ENCODE measurements at places on chromosomes 1 and 21. TPM values are rescaled to one million over a fixed set of nuclear protein-coding genes. Genes with fewer than 3 reads are reported as not detected.

DNA sequence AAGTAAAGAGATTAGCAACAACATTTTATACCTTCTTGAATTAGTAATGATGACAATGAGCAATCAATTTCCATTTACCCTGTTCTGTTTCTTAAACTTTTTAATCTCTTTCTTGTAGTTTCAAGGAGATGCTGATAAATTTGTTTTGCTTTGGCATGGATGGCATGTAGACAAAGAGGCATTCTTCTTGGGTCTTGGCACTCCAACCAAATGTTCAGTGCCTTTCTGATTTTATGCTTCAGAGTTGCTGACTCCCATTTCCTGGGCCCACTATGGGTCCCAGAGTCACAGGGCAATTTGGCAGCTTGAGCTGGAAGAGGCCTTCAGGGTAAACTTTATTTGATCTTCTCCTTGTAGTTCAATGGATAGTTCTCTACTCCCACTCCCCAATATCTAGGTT lies 42.1 kb upstream of the OSBPL9 start:
- no peak for DNase-seq

DNA sequence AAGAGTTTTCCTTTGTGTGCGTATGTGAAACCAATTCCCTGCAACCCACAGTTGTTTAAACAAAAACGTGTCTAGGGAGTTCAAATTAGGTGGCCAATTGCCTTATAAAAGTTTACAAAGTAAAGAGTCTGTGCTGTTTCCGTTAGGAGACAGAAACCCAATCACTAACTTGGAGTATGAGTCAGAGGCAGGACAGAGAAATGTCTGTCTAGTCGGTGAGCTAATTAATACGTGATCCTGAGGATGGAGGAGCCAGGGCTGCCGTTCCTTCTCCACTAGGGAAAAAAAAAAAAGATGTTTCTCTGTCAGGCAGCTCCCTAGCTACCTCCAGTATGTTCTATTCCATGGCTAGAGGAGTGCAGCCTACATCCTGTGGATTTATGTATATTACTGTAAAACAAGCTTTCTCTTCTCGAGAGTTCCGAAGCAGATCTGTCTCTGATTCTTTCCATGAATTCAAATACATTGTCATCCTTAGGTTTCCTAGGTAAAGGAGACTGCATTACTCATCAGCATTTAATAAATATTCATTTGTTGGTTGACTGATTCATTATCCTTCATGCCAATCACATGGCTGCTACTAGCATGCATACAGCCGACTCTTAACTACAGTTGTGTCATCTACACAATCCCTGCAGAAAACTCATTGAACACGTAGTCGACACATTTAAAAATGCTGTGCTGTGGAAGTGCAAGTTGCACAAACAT lies 430.6 kb downstream of the KIF26B start:
- peak; percentile 67 for DNase-seq

GRCh38 chr1:21865943-21866706 lies 54.1 kb downstream of the LDLRAD2 start:
- no peak for DNase-seq

GRCh38 chr1:26571381-26571780 lies 41.8 kb downstream of the RPS6KA1 start:
- no peak for DNase-seq

DNA sequence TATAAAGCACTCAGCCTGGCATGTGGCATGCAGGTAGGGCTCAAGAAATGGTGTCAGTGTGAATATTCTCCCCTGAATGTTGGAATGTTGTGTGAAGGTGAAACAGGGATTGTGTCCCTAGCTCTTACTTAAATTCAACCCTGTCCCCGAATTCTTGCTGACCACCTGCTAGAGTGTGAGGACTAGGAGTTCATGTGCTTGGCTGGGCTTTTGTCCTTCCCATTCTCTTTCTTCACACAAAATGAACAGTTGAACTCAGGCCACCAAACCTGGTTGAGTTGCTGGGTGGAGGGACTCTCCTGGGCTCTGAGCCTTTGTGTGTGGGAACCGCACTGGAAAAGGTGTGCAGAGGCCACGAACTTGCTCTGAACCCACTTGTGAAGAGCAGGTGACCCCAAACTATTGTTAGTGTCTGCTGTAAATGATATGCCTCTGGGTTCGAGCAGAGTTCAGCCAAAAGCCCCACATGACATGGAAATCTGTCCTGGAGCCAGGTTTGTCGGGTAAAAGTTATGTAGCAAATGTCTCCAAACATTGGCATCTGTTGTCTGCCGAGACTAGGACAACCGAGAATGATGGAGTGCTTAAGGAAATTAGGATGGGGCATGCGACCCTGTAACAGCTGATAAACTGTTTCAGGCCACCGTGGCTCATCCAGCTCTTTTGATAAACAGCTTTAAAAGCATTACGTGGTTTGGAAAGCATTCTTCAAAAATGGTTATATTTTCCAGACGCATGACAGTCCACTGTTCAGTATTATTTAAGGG lies 144.2 kb downstream of the DHRS3 start:
- DNase-seq: no peak

GRCh38 chr21:25501462-25501861 lies 105.8 kb downstream of the MRPL39 start:
- no peak for DNase-seq

DNA sequence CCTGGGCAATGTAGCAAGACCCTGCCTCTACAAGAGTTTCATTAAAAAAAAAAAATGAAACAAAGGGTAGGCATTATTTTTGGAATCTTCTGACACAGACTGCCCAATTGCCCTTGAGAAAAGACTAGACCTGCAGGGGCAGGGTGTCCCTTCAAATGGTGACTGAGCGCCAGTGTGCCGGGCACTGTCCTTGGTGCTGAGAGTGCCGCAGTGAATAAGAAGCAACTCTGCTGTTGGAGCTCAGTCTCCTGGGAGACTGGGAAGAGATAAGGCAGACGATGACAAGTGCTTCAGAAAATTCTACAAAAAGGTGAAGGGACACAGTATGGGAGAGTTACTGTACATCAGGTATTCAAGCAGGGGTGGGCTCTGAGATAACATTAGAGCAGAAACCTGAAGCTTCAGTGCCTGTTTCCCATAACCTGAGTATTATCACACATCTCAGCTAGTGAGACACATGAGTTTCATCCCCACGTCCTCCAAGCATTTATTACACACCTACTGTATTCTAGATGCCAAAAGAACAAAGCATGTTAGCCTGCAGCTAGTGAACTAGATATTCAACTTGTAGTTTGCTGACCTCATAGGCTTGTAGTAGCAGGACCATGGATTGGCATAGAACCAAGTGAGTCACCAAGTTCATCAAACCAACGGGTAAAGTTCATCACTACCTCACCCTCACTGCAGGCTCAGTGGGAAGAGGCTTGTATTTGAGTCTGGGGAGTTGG lies 18.4 kb upstream of the RPL11 start:
- DNase-seq: peak; percentile 94

DNA sequence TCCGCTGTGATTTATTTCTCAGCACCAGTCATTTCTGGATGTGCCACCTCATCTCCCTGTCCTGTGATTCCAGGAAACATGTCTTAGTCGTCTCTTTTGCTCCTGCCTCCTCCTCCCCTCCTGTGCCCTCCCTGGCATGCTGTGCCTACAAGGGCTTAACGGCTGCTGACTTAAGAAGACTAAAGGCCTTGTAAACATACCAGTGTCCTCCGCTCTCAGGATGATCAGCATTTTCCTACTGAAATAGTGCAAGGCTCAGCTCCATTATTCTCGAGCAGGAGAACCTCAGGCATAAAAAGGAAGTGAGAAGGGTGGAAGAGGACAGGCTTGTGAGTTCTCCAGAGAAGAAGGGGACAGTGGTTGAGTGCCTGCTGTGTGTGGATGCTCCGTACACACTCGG lies 61.6 kb upstream of the RUNX3 start:
- no peak for DNase-seq

The NR1I3 gene
- total RNA-seq: not detected

- peak; percentile 58 for DNase-seq
These were observed 18.9 kb downstream of the CAPN2 start for GRCh38 chr1:223731133-223731770.

GRCh38 chr1:3327389-3327702 lies 127.1 kb upstream of the ARHGEF16 start:
- no peak for DNase-seq

GRCh38 chr1:210144736-210145135 lies 87.9 kb upstream of the SERTAD4 start:
- peak; percentile 54 for DNase-seq

The CFHR2 gene
- total RNA-seq: not detected

The ANKRD34A gene
- total RNA-seq: 3.1 TPM

GRCh38 chr1:202063093-202063492 lies 52.7 kb downstream of the ELF3 start:
- DNase-seq: no peak

DNA sequence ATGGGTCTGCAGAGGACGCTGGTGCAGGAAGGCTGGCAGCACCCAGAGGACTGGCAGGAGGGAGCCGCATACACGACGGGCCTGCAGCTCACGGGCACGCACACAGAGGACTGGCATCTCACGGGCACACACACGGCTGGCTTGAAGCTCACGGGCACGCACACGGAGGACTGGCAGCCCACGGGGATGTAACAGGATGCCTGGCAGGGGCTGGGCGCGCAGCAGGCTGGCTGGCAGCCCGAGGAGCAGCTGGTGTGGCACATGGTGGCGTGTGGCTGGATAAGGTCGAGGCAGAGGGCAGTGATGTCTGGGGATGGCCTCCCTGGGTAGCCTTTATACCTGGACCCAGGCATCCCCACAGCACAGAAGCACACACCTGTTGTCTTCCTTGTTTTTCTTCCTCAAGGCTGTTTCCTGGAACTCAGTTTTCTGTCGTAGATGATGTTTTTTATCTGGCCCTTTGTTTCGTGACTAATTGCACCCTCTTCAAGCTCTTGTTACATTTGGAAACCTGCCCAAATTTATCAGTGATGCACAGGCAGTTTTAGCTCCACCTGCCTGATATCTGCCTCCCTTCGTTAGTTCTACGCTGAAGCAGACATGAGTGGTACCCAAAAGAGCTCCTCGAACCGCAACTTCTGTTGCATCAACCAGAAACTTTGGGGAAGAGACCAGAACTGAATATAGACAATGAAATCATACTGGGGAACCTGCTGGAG lies at the start of gene KRTAP12-1:
TSS of gene KRTAP12-1 (minus strand) at position 303 of the 719 bp plus-strand sequence. CDS start at position 263, 40 bp downstream.
- peak; percentile 4 for DNase-seq

- DNase-seq: no peak
These were observed 3.0 kb upstream of the TCEA3 start for GRCh38 chr1:23427550-23427949.
